Parietal lobe (tissue), 2 donors: ENCODE measurements at places on chromosomes 12 and 14. TPM values are rescaled to one million over a fixed set of nuclear protein-coding genes. Genes with fewer than 3 reads are reported as not detected.

The RPS6KL1 gene
- total RNA-seq: 47.0 TPM

The MMP19 gene
- not detected for total RNA-seq

The SMOC1 gene
- total RNA-seq: 27.2 TPM

The CABP1 gene
- total RNA-seq: 6.3 TPM

The ASB2 gene
- not detected for total RNA-seq

The P2RX7 gene
- 3.4 TPM for total RNA-seq

The SSPN gene
- 2.2 TPM for total RNA-seq

The NPAS3 gene
- 42.9 TPM for total RNA-seq

The GPRC5D gene
- total RNA-seq: not detected

The FLVCR2 gene
- 4.4 TPM for total RNA-seq

The FAM90A1 gene
- not detected for total RNA-seq

The DRAM1 gene
- 0.94 TPM for total RNA-seq

The RIMBP2 gene
- 92.0 TPM for total RNA-seq

The KRT6C gene
- total RNA-seq: not detected

The SLC10A1 gene
- not detected for total RNA-seq

The BATF gene
- not detected for total RNA-seq

The DPPA3 gene
- total RNA-seq: not detected

The CMTM5 gene
- 1.3 TPM for total RNA-seq

The LRP1-AS gene
- total RNA-seq: not detected
